Pulmonary artery endothelial cell (primary cell): ENCODE measurements at places on chromosomes 7 and 10. TPM values are rescaled to one million over a fixed set of nuclear protein-coding genes. Genes with fewer than 3 reads are reported as not detected.

The TMEM213 gene
- not detected in 2 replicates for total RNA-seq

The FAM237B gene
- not detected in 2 replicates for total RNA-seq

The SEMA3E gene
- 0.04 TPM in 1 of 2 replicates, not detected in the other for total RNA-seq

The HKDC1 gene
- total RNA-seq: 0.07 TPM in 1 of 2 replicates, not detected in the other

The CCDC136 gene
- 2.7 and 4.5 TPM in 2 replicates for total RNA-seq

The ZNF117 gene
- 3.4 and 7.1 TPM in 2 replicates for total RNA-seq

The NCAPG2 gene
- 27.4 and 39.6 TPM in 2 replicates for total RNA-seq

The UBTD1 gene
- 41.4 and 58.4 TPM in 2 replicates for total RNA-seq
